ENCODE measurements at places on chromosomes 13 and 19.

DNA sequence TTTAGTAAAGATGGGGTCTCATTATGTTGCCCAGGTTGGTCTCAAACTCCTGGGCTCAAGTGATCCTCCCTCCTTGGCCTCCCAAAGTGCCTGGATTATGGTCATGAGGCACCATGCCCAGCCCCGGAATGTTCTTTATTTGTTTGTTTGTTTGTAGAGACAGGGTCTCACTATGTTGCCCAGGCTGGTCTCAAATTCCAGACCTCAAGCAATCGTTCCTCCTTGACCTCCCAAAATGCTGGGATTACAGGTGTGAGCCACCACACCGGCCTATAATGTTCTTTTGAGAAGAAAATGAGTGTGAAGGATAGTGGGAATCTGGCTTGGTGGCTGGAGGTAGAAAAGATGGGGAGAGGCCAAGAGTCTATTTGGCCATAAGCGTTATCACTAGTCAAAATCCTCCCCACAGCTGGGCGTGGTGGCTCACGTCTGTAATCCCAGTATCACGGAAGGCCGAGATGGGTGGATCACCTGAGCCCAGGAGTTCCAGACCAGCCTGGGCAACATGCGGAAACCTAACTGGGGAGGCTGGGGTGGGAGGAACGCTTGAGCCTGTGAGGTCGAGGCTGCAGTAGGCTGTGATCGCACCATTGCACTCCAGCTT lies 5.2 kb upstream of the BBC3 start:
- no peak for DNase-seq

DNA sequence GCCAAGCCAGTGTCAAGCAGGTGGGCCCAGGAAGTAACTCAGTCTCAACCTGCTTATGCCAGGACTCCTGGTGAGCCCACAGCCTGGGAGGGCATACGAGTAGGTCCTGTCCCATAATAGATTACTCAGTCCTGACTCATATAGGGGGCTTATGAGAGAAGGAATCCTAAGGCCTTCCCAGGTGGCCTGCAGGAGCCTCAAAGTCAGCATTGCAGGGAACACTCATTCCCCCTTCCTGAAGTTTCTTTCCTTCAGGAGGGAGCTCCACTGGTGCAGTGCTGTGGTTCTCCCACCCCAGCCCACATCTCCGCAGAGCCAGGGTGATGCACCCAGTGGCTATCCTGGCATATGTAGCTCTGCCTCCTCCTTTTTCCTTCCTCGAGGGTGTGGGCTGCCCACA lies 137.3 kb downstream of the ZIC5 start:
- no peak for DNase-seq

- no peak for DNase-seq
Observed at GRCh38 chr19:32471811-32472210, 66.2 kb downstream of the DPY19L3 start.

DNA sequence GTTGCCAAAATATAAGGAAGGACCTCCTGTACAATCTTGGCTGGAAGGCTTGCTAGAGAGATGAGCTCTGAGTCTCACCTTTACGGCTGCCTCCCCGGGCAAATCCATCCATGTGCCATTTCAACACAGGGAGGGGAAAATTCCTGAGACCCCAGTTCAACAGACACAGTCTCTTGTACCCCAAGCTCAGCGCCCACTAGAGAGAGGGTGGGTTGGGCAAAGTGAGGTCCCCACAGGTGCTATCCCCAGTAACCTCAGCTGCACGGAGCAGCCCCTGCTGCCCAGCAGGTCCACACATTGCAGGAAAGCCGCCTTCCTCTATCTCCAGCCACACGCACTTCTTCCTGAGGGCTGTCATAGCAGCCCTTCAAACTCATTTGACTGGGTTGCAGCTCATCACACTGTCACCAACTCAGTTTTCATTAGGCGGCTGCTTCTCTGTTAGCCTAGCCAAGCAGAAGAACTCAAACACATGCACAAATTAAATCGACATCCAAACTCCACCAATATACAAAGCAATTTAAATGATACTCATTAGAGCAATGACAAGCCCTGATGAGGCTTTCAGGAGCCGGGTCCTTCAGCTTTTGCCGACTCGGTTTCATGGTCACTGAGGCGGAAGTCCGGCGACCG lies 80.4 kb downstream of the TSHZ3 start:
- no peak for DNase-seq

GRCh38 chr19:54229146-54229545 lies 6.3 kb upstream of the LILRB3 start:
- DNase-seq, result no peak
